Activated gamma-delta T cell (primary cell): ENCODE measurements at places on chromosomes 1 and 21.

DNA sequence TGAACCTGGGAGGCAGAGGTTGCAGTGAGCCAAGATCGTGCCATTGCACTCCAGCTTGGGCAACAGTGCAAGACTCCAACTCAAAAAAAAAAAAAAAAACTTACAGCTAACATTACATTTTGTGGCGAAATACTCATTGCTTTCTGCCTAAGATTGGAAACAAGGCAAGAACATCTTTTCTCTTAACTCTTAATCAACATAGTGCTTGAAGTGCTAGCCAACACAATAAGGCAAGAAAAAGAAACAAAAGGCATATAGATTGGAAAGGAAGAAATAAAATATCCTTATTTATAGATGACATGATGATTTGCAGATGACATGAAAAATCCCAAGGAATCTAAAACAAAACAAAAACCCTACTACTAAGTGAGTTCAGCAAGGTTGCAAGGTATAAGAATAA lies 24.6 kb upstream of the GJA9 start:
- DNase-seq, result no peak

GRCh38 chr1:32917521-32917920 lies 16.3 kb upstream of the TMEM54 start:
- DNase-seq, result no peak

DNA sequence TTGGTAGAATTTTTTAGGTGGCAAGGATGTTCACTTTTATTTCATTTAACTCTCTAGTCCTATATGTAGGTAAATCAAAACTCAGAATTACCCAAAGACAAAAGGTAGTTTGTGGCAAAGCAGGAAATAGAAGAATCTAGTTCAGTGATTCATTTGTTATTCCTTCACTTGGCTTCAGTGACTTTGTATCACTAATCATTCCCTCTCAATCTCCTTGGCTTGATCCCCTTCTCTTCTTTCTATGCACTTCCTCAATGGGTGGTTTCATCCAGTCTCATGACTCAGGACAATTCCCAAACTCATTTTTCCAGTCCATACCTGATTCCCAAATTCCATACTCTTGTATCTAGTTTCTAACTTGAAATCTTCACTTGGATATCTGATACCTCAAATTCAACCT lies 64.9 kb downstream of the PRKACB start:
- DNase-seq, result no peak

- DNase-seq, result no peak
These were observed 584.8 kb downstream of the PLA2G4A start for GRCh38 chr1:187413405-187414169.

GRCh38 chr1:209250861-209251636 lies 332.5 kb upstream of the CAMK1G start:
- DNase-seq, result no peak

- DNase-seq, result no peak
These were observed 46.6 kb downstream of the PACC1 start for GRCh38 chr1:212368073-212368484.

- DNase-seq, result no peak
These were observed 73.7 kb downstream of the LRRC8D start for GRCh38 chr1:89894210-89895201.

DNA sequence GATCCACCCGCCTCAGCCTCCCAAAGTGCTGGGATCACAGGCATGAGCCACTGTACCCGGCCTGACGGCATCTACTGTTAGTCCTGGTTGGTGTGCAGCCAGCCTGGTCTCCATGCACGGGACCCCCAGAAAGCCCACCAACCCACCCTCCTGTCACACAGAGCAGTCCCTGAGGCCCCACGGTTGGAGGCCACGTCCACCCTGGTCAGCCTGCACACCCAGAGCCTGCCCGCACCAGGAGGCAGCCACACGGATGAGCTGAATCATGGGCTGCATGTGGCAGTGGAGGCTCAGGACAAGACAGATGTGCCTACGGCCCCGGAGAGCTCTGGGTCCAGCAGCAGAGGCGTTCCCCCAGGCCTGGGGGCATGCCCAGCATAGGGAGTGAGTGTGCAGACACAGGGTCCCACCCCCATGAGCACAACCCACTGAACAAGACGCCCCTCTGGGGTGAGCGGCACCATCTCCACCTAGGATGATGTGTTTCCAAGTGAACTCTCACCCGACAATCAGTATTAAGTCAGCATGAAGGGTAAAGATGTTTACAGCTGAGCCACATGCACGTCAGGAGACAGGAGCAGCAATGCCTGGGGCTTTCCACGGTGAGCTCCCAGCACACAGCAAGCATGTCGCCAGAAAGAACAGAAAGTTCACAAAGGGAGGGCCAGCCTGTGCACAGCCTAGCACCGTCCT lies 102.1 kb downstream of the WDR4 start:
- DNase-seq, result no peak

DNA sequence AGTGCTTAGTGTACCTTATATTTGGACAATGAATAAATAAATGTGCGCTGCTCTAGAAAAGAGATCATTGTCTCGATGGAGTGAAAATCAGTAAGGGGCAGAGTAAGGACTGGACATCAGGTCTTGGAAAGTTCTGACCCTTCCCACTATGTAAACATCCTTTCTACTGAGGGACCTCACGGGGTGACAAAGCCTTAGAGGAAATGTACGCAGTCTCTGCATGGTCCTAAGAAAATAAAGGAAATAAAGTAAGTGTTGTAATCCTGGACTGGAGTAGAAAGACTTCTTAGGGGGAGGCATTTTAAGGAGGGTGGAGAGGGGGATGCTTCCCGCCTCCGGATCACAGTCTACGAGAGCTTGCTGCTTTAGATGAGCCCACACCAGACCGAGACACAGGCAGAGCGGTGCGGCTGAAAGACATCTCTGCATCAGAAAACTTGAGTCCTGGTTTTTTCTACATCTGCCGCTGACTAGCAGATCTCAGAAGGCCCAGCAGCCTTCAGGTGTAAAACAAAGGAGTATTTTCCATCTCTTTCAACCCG lies 22.3 kb upstream of the GPR137B start:
- DNase-seq, result no peak

DNA sequence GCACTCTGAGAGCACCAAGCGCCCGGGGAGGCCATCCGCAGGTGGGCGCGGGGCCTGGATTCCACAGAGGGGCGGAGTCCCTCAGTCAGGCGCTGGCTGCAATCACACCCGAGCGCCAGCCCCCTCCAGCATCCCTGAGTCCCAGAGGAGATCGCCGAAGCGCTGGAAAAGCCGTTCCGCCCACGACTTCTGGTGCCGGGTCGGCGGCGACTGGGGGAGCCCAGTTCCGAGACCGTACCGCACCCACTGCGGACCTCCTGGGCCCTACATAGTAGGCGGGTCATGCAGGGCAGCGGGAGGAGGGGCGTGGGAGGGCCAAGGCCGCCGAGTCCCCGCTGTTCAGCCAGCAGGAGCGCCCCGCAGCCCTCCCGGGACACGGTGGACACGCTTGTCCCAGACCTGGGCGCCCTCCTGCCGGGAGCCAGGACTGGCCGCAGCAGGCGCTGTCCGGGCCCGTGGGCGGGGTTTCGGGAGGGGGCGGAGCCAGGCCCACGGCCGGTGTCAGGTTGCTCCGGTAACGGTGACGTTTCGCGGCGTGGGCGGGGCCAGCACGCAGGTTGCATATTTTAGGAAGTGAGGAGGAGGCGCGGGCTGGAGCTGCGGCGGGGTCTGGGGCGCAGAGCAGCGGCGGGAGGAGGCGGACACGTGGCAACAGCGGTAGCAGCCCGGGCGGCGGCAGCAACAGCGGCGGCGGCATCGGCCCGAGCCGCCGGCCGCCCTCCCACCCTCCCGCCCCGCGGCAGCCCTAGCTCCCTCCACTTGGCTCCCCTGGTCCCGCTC lies at the start of gene ATP1A1:
Gene ATP1A1 (plus strand): TSS at position 594 of the 780 bp plus-strand sequence. CDS start 268 bp downstream, outside the sequence.
- DNase-seq, result peak; percentile 97

DNA sequence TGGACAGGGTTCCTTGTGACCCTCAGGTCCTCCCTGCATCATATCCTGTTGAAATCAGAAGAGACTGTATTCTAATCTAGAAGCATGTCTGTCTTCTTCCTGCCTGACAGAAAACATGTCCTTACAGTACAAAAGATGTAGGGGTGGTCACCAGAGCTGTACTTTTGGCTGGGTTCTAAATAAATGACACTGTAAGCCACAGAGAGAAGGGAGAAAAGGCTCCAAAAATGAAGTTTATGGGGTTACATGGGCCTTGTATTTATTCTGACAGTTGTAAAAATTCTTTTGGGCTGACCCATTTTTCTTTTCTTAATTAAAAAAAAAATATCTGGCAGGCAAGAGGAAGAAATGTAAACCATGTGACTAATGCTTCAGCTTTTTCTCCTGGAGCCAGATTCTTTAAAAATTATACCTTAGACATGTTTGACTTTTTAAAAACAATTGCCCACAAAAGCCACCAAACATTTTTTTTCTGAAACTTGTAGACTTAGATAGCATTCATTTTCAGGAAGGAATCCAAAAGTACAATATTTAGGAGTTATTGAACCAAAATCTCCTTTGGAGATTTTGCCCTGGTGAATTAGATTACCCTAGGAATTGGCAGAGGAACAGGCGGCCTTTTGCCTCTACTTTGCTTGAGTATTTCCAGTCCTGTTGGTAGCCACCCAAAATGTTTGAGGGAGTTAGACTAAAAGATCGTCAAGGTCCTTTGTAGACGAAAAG lies 17.1 kb downstream of the RGL1 start:
- no peak for DNase-seq

- DNase-seq, result no peak
These were observed 2.8 kb downstream of the IFI16 start for GRCh38 chr1:159012495-159012894.

GRCh38 chr1:186772228-186772627 lies 56.5 kb upstream of the PLA2G4A start:
- no peak for DNase-seq

GRCh38 chr1:110856410-110856809 lies 16.5 kb upstream of the CD53 start:
- DNase-seq, result no peak

- no peak for DNase-seq
These were observed 4.6 kb downstream of the COL9A2 start for GRCh38 chr1:40312238-40313205.

GRCh38 chr21:17853393-17854275 lies 34.5 kb upstream of the C21orf91 start:
- no peak for DNase-seq

DNA sequence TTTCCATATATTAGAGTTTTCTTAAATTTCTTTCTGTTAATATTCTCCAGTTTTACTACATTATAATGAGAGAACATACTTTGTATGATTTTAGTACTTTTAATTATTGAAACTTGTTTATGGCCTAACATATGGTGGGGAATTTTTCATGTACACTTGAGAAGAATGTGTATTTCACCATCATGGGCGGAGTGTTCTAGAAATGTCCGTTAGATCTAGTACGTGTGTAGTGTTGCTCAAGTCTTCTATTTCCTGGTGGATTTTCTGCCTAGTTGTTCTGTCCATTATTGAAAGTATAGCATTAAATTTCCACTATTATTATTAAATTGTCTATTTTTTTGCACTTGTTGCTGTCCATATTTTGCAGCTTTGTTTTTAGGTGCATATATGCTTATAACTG lies 64.0 kb upstream of the RGS21 start:
- no peak for DNase-seq

DNA sequence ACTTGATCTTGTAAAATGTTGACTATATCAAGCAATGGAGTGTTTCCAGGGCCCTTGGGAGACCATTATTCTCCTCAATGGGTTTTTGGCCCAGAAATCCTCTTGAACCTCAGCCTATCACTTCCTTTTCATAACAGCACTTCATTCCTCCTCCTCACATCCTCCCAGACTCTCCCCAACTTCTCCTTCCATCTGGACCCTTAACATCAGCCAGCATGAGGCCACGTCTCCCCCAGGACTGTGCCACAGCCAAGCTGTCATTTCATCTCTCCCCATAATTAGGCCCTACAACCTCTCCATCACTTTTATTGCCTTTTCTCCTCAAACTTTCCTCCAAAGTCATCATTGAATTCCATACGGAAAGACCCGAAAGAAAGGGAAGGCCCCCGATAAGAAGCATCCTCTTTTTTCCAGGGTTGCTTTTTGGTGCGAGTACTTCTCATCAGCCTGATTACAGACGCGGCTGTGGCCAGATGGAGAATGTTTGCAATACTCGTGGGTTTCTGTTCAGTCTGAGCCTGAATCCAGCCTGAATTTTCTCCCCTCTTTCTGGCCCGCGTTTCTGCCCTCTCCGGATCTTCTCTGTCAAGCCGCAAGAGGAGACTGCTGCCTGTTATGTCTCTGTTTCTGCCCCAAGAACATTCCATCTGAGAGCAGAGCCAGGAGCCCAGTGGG lies 52.7 kb upstream of the SLC25A33 start:
- no peak for DNase-seq

GRCh38 chr1:17102232-17102631 lies 17.0 kb downstream of the PADI2 start:
- no peak for DNase-seq

DNA sequence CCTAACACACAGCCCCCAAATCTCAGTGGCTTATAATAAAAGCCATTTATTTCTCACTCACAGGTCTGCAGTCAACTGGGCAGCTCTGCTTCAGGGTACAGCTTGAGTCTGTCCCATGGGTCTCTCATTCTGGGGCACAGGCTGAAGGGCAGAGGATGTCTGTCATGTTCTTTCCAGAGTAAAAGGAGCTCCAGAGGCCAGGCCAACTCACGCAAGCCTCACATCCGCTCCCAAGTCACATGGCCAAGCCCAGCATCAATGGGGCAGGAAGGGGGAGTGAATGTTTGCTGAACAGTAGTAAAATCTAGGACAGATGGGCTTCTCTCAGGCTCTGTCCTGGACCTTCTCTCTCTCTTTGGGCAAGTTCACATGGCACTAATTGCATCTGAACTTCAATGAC lies 7.1 kb upstream of the SSBP3 start:
- no peak for DNase-seq

GRCh38 chr1:111369177-111369576 lies 58.4 kb downstream of the OVGP1 start:
- DNase-seq, result no peak

DNA sequence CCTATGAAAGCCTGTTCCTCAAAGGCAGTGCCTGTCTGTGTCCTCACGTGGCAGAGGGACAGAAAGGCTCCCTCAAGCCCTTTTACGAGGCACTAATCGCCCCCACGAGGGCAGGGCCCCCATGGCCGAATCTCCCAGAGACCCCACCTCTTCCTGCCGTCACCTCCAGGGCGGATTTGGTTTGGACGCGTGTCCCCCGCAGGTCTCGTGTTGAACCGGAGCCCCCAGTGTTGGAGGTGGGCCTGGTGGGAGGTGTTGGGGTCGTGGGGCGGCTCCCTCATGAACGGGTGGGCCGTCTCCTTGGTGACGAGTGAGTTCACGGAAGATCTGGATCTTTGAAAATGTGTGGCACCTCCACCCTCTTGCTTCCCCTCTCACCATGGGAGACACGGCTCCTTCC lies 27.6 kb downstream of the CFAP74 start:
- no peak for DNase-seq
